ENCODE measurements at places on chromosomes 5 and 9.

- DNase-seq: no peak
These were observed 207.2 kb downstream of the ERCC6L2 start for GRCh38 chr9:96082516-96083232.

- no peak for DNase-seq
These were observed 157.8 kb downstream of the RGS3 start for GRCh38 chr9:113621309-113621791.

- no peak for DNase-seq
These were observed 68.1 kb upstream of the MRPS30 start for GRCh38 chr5:44740660-44741059.

DNA sequence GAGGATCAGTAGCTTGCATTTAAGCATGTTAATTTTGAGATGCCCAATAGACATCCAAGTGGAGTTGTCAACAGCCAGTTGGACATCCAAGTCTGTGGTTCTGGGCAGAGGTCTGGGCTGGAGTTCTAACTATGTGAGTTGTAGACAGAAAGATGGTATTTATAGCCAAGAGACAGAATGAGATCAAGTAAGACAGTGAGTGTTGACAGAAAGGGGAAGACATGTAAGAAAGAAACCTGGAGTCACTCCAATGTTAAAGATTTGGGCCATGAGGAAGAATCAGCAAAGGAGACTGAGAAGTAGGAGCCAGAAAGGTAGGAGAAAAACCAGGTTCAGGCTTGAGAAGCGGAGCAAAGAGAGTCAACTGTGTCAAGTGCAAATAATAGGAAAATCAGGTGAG is 95.5 kb upstream of the PUM3 start:
- DNase-seq: no peak

- DNase-seq: no peak
These were observed 44.1 kb upstream of the OLFM1 start for GRCh38 chr9:135043345-135043744.

GRCh38 chr5:174414315-174414710 is 310.1 kb upstream of the MSX2 start:
- no peak for DNase-seq

- no peak for DNase-seq
These were observed 203.6 kb upstream of the MEF2C start for GRCh38 chr5:89086390-89087086.

- no peak for DNase-seq
These were observed 494.1 kb upstream of the TUSC1 start for GRCh38 chr9:26172301-26172700.

DNA sequence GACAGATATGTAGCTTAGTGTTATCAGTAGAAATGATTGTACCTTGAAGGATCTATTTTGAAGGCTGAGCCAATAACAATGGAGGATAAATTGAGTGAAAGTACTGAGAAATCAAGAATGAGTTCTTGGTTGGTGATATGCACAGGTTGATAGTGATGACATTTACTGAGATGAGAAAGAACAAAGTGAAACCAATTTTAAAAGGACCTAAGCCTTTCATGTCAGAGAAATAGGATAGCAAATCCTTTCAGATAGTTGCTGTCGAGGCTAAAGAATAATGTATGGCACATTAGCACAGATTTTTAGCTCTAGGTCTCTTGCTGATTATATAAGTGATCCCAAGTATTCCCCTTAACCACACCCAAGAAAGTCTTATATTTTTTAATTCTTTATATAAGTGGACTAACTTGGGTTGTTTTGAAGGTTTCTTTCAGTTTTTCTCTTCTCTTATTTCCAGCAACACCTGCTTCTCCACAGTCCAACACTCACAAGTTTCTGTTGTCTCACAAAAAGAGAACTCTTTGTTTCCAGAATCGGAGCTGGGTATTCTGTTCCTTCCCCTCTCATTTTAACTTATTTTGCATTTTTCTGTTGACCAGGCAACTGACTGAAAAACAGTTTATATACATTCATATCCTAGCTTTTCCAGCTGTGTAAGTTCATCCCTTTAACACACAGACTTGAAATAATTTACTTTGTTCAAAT is 286.9 kb upstream of the ATP10B start:
- DNase-seq: no peak

DNA sequence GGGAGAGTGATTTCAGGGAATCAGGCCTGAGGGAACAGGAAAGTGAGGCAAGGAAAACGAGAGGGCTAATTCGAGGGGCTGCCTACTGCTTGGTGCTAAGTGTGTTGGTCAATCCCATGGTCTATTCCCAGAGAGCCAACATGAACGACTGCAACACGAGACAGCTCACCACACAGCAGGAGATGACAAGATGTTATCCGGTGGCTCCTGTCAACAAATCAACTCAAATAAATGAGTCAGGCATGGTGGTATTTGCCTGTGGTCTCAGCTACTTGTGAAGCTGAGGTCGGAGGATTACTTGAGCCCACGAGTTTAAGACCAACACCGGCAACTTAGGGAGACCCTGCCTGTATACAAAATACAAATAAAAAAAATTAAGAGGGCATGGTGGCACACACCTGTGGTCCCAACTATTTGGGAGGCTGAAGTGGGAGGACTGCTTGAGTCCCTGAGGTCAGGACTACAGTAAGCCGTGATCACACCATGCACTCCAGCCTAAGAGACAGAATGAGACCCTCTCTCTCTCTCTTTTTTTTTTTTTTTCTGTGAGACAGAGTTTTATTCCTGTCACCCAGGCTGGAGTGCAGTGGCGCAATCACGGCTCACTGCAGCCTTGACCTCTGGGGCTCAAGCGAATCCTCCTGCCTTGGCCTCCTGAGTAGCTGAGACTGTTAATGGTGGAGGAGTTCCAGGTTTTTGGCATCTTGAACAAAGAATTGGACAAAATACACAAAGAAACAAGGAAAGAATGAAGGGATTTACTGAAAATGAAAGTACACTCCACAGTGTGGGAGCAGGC is 9.0 kb upstream of the FAF2 start:
- peak; percentile 52 for DNase-seq

- no peak for DNase-seq
These were observed 14.2 kb upstream of the CAST start for GRCh38 chr5:96648023-96648422.

- DNase-seq: no peak
These were observed 2293.3 kb upstream of the C9orf72 start for GRCh38 chr9:29866556-29866955.

- DNase-seq: no peak
These were observed 602.8 kb downstream of the IRX1 start for GRCh38 chr5:4198461-4198860.

- no peak for DNase-seq
These were observed 87.5 kb downstream of the SECISBP2 start for GRCh38 chr9:89405826-89406225.

GRCh38 chr5:58486290-58486689 is 4.9 kb upstream of the GAPT start:
- no peak for DNase-seq

- no peak for DNase-seq
These were observed 141.8 kb downstream of the PAX5 start for GRCh38 chr9:36892279-36892678.

DNA sequence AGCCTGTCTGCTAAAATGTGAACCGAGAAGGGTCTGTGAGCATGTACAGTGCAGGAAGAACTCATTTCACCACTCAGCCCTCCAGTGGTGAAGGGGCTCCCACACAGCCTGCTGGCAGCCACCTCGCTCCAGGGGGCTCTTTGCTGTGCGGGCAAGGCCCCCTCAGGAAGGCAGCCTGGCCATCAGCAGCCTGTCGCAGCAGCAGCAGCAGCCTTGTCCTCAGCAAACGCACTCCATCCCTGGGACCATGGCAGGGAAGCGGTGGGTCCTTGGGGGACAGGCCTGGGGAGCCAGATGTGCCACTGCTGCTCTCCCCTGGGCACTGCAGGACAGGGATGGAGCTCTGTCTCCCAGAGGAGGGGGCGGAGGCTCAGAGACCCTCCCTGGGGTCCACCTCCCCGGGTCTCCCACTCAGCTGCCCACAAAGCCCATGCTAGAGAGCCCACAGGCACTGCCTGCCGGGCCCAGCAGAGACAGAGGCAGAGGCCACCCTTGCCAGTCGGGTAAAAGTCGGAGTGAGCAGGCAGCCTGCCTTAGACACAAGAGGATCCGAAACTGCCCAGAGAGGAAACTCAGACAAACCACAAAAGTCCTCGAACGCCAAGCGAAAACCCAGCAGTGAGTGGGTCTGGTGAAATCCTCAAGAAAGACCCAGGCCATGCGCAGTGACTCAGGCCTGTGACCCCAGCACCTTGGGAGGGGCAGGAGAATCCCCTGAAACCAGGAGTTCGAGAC is 8.0 kb downstream of the BRD3 start:
- no peak for DNase-seq

DNA sequence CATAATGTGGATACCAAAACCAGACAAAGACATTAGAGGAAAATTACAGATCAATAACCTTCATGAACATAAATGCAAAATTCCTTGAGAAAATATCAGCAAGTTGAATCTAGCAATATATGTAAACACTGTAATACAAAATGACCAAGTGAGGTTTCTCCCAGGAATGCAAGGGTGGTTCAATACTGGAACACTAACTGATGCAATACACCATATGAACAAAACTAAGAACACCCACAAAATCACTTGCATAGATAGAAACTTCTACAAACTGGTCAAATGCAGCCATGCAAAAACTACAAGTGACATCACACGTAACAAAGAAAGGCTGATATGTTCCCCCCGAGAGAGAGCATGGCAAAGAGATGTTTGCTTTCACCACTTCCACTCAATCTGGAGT is 55.6 kb downstream of the NACC2 start:
- DNase-seq: no peak

- no peak for DNase-seq
These were observed 11.1 kb downstream of the GLDC start for GRCh38 chr9:6634444-6634843.

- no peak for DNase-seq
These were observed 9.3 kb downstream of the WHRN start for GRCh38 chr9:114496011-114496410.

GRCh38 chr5:170691657-170692056 is 91.9 kb upstream of the GABRP start:
- no peak for DNase-seq

GRCh38 chr5:137610598-137610997 is 111.5 kb upstream of the SPOCK1 start:
- no peak for DNase-seq

DNA sequence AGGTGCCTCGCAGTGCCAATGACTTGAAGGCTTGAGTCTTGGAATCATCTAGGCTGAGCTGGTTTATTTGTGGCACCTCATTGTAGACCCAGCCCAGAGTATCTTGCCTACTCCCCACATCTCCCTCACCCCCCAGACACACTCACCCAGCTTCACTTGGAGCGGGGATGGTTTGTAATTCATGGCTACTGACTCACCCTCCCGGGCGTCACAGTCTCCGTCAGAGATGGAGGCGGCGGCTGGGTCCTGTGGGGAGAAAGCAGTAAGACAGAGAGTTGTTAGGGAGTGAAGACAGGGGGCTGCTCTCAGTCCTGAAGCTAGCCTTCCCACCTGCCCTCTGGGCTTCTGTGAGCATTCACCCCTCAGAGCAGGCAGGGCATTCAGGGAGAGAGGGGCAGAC is 29.0 kb upstream of the MYORG start:
- DNase-seq: peak; percentile 25

DNA sequence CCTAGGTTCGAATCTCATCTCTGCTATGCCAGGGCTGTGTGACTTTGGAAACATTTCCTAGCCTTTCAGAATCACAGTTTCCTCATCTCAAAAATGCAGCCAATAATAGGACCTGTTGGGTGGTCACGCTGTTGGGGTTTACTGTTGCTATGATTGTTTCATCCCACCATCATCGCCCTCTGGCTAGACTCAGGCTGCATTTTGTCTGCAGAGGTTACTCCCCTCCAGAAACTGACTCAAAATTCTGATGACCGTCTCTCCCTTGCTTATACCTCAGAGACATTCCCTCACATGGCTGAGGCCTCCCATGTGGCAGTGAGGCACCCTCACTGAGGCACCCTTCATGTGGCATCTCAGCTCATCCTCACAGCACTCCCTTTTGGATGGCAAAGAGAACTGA is 61.6 kb downstream of the COL27A1 start:
- DNase-seq: no peak

GRCh38 chr5:27034565-27034964 is 3.8 kb downstream of the CDH9 start:
- no peak for DNase-seq

DNA sequence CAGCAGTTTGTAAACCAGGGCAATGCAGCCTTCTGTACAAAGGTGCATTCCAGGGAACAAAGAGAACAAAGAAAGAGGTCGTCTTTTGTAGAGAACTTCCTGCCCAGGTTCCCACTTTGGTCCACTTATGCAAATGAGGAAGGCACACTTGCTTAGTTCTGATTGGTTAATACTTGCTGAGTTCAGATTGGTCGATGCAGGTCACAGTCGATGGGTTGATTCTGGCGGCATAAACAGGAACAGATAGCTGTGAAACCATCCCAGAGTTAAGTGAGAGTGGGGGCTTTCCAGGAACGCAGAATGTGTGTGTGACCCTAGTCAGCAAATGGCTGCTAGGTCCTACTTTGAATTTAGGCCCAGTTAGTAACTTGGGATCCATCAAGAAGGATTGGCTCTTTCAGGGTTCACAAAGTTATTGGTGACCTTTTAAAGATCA is 1.8 kb upstream of the ADAMTS13 start:
- DNase-seq: no peak

GRCh38 chr5:123965626-123966025 is 453.6 kb downstream of the CSNK1G3 start:
- no peak for DNase-seq

- peak; percentile 15 for DNase-seq
These were observed 156.8 kb downstream of the MACROH2A1 start for GRCh38 chr5:135242021-135242865.

- DNase-seq: no peak
These were observed 180.8 kb downstream of the GOLPH3 start for GRCh38 chr5:31993165-31993961.

DNA sequence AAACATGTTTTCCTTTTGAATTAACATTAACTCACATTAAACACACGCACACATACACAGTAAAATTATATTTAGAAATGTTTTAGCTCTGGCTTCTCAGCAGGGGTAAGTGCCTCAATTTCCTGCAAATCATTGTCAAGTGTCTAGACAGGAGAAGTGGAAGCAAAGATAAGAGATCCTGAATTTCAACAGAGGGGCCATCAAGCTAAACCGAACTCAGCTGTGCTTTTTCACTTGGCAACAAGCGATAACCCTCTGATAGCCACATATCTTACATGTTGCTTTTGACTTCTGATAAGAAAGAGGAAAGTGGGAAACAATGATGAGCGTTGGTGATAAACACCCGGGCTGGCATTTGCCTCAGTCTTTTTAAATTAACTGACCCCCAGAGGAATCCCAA is 79.7 kb upstream of the SPDL1 start:
- DNase-seq: no peak

GRCh38 chr9:69155341-69156030 is 18.6 kb upstream of the TJP2 start:
- no peak for DNase-seq

GRCh38 chr9:114845373-114845772 is 39.5 kb upstream of the TNFSF15 start:
- DNase-seq: no peak

Data from RKO (cell line).